ENCODE measurements at places on chromosomes 12 and 14.
A peak's percentile ranks its signal among the peaks of the same experiment; 100 is the strongest.

DNA sequence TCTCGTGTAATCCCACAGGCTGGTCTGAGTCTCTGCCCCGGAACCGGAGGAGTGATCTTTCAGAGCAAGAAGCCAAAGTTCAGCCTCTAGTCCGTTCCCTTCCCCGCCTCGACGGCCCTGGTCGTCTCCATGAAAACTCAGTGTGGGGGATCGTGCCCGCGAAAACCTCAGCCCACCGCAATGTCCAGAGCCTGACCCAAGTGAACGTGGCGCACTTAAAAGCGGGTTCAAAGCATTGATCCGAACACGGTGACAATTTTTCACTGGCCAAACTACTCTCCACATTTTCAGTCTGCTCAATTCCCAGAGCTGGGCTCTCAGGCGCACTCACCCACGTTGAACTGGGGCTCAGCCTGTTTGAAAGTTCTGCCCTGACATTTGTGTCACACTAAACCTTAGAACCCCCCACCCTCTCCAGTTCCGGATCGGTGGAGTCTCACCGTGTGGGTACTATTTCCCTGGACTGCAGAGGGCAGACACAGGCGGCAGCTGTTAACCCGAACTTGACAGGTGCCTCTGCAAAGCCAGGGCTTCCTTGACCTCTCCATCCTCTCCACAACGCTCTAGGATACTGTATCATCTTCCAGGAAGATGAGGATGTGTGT lies 886 bp upstream of the PRICKLE1 start:
- DNase-seq: peak; percentile 19

- DNase-seq: no peak
These were observed 53.7 kb downstream of the ACTN1 start for GRCh38 chr14:68925373-68925772.

- DNase-seq: no peak
These were observed 28.5 kb downstream of the PAWR start for GRCh38 chr12:79662046-79662811.

DNA sequence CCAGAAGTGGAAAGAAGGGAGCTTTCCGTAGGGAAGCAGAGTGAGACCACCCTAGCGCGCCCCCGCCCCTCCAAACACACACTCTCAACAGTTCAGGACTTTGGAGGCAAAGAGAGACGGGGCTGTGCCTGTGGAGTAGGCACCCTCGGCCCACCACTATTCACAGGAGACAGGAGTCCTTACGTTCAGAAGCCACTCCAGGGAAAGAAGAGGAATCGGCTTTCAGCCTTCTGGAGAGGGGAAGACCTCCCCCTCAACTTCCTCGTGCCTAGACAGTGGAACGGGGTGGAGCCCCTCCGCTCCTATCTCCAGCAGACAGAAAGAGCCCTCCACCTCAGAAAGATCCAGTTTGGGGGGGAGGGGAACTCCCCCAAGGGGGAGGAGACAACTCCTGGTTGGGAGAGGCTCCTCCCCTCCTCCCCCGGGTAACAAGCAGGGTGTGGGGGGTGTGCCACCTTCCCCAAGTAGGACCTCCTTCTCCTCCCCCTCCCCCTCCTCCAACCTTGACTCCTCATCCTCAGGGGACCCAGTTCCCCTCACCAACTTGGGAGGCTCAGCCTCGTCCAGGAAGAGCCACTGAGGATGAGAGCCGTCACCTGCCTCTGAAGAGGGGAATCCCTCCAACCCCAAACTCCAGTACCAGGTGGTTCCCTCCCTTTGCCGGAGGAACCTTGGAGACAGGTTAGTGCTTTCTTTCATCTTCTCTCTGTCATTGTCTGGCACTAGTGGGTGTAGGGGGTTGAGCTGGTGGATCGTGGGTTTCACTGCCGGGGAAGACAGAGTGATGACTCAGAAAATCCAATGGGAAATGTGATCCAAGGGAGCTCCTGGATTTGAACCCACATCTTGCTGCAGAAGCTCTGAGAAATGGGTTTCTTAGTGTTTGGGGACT lies 883 bp downstream of the FOXJ2 start:
- DNase-seq: peak; percentile 56

DNA sequence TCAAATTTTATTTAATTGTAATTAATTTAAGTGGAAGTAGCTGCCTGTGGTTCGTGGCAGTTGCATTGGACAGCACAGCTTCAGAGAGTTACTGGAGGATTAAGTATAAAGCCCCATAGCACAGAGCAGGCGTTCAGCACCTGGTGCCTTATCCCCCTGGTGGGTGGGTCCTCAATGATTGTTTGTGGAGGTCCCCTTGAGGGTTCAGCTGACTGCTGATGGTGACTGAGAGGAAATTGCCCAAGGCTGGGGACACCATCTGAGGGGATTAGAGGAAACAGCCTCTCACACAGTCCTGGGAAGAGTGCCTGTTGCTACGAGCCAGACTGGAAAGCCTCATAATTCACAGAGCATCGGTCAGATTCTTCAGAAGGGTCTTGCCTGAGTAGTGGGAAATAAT lies 83.4 kb upstream of the NOS1 start:
- DNase-seq: no peak

GRCh38 chr14:93116676-93117200 lies 1.0 kb upstream of the ITPK1 start:
- DNase-seq: no peak

GRCh38 chr14:88005050-88005481 lies at the start of gene GPR65:
Gene GPR65 (plus strand): TSS chr14:88005135. CDS start chr14:88010848, 5,713 bp downstream.
- peak; percentile 64 for DNase-seq

GRCh38 chr14:76923431-76924370 lies 97.5 kb downstream of the LRRC74A start:
- DNase-seq: peak; percentile 40

DNA sequence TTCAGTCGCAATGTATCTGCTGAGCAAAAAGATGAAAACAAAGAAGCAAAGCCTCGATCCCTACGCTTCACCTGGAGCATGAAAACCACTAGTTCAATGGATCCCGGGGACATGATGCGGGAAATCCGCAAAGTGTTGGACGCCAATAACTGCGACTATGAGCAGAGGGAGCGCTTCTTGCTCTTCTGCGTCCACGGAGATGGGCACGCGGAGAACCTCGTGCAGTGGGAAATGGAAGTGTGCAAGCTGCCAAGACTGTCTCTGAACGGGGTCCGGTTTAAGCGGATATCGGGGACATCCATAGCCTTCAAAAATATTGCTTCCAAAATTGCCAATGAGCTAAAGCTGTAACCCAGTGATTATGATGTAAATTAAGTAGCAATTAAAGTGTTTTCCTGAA lies 19.8 kb downstream of the CKB start:
- DNase-seq: no peak

DNA sequence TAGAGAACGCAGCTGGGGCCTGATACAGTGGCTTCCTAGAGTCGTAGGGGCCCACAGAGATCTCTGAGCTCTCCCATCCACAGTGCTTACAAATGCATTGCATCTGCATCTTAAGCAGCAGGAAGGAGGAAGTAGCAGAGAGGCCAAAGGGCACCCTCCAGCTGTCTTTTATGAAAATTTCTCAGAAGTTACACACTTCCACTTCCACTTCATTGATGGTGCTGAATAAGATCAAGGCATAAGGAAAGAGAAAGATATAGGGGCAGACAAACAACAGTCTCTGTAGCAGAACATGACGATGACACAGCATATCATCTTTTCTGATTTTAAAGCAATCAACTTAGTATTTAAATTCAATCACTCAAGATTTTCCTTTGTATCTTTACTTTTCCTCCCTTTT lies 51.6 kb upstream of the ABCC9 start:
- peak; percentile 42 for DNase-seq

DNA sequence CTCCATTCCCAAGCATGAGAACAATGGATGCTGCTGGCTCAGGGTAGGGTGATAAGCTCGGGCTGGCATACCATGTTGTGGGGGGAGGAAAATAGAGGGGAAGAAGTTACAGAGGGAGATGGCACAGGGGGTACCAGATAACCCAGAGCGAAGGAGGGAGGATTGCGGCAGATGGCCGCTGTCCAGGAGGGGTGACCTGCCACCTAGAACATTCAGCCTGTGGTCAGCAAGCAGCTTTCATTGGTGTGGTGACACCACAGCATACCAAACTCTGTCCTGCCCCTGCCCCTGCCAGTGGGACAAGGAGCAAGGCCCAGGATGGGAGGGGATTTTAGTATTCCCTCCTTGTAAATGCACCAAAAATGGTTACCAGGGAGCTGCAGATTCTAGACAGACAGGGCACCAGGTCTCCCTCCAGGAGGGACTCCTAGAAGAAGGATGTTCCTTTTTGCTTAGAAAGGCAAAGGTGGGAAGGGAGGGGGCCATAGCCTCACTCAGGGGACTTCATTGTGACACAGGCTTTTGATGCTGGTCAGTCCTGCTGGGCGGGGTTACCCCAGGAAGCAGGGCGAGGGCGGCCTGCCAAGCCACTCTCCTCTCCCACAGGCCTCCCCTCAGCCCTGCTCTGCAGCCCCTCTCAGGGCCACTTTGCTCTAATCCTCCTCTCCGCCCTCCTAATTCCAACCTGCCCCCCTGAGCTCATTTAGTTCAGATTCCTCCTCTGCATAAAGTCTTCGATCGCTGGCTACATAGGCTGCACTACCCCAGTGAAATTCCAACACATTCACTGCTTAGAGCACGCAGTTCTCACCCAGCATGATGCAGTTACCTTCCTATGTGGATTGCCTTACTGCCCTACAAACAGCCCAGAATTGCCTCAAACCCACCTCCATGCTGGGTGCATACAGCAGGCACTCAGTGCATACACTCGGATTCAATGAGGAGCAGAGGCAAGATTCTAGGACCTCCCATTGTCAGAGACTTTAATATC lies 36.0 kb upstream of the PLEKHG6 start:
- DNase-seq: no peak

DNA sequence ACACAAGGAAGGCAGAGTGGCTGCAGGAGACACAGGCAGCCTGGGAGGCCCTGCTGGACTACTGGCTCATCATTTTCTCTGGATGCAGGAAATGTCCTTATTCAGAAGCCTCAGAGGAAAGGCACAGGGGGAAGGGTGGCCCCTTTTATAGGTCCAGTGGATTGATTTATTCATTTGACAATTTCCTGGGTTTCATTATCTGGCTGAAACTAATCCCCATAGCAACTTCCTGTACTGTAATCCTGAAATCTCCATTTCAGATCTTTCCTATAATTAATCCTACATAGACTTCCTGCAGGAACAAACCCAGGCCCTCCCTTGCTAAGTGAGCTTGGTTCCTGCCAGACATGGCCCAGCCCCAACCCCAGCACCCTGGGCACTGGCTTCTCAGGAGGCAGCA lies 23.0 kb downstream of the KRT76 start:
- no peak for DNase-seq

DNA sequence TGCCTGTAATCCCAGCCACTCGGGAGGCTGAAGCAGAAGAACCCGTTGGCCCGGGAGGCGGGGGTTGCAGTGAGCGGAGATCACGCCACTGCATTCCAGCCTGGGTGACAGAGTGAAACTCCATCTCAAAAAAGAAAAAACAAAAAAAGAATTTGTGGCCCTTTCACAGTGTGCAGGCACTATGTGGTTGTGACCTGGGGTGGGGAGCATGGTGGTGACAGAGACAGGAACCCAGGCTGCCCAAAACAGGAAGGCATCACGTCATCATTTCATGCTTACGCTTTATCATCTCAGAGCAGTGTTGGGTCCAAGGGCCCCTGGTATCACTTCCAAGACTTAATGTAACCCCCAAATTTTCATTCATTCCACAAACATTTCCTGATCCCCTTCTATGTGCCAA lies 175.7 kb upstream of the GSC start:
- DNase-seq: no peak
